Activated CD8-positive, alpha-beta memory T cell treated with anti-CD3 and anti-CD28 coated beads, Interleukin-2, amount 50 U/mL, for 4 hours (primary cell): ENCODE measurements at places on chromosomes 7 and 10.

- no peak for DNase-seq
Observed at GRCh38 chr7:47089461-47089860, 492.4 kb downstream of the TNS3 start.

- no peak for DNase-seq
Observed at GRCh38 chr7:105857009-105857952, 19.1 kb downstream of the ATXN7L1 start.

DNA sequence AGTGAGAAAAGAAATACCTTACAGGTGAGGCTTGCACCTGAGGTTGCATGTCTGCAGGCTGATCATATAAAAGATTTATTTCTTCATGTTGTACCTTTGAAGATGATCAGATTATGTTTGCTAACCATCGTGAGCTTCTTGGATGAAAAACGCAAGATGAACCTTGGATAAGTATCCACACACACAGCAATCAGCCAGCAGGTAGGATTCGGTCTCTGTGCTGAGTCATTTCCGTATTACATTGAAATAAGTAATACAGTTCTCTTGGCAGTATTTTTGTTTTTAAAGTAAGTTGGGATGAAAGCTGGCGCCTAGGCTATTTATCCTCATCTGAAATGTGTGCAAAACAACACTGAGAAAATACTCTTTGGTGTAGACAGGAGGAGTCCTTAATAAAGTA, 109.0 kb upstream of the PRKCQ start:
- DNase-seq: no peak

GRCh38 chr7:11478882-11479281, 353.1 kb downstream of the THSD7A start:
- DNase-seq: no peak

GRCh38 chr7:16465469-16466361, at the start of gene SOSTDC1:
Gene SOSTDC1 (minus strand): TSS chr7:16465738. CDS start chr7:16465668, 70 bp downstream.
- DNase-seq: no peak

DNA sequence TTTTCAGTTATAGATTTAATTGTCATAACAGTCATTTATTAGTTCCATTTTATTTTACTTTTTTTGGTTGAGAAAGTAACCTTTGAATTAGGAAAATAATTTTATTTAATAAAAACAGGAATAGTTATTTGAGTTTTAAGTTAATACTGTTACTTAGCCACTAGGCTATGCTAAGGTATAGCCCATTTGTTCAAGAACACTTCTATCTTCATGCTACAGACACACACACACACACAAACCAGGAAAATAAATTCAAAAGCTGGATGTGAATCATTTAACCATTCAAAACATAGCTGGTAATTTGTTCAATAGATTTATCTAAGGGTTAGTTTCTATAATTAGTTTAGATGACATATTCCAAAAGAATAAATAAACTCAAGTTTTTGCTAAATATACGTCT, 148.4 kb downstream of the RNF133 start:
- DNase-seq: no peak

DNA sequence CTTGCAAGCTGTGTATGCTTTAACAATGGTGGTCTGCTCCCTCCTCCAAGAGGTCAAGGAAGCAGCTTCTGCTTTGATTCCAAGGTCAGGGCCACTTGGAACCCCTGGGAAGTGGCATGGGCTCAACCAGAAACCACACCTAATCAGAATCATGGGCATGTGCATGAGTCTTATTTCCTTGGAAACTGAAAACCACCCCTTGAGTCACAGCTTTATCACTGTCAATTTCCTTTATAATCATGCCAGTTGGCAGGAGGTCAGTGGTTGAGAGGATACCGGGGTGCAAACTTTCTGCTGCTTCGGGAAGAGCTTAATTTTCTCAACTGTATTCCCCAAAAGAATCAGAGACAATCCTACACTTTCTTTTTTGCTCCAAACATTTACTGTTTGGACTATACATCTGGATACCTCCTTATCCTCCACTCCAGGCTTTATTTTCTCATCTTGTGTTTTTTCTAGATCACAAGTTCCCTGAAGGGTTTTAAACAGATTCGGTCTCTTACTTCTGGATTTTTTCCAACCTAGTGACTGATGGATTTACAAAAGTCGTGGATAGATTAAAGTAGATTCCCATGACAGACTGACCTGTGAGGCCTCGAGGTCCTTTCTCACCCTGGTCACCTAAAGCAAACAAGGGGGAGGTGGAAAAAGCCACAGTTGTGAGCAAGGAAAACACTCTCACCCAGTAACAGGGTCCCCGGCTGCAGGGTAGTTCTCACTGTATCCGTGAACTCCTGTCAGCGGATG, 36.0 kb downstream of the COL17A1 start:
- no peak for DNase-seq

DNA sequence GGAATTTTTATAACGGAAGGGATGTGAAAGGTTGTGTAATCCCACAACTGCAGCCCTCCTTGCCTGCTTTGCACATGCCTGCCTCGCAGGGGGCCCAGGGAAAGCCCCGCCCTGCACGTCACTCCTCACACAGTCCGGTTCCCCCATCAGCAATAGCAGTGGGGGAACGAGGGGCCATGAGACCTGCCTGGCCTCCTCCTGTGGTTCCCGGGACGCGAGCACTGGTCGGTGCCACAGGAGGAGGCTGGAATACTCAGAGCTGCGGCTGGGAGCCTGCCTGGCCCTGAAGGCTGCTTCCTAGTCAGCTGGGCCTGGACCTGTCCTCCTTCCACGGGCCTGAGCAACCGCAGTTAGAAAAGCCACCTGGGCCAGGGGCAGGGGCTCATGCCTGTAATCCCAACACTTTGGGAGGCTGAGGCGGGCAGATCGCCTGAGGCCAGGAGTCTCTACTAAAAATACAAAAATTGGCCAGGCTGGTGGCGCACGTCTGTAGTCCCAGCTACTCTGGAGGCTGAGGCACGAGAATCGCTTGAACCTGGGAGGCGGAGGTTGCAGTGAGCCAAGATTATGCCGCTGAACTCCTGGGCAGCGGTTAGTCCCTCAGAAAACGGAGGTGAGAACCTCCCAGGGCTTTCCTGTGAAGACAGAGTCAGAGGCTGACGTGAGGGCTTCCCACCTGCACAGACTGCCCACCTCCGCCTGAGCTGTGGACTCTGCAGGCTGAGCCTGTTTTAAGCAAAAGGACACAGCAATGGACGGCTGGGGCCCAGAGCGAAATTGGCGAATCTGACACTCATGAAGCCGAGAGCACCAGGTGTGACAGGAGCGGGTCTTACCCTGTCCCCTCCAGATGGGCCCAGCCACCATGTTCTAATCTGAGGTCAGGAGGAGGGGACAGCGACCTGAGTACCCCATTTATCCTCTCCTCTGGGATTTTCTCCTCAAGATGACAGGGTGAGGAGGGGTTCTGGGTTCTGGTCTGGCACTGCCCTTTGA, 52.9 kb downstream of the VIPR2 start:
- DNase-seq: no peak
